RPMI7951 (cell line): ENCODE measurements at places on chromosomes 11 and 22. TPM values are rescaled to one million over a fixed set of nuclear protein-coding genes. Genes with fewer than 3 reads are reported as not detected.

Gene CD3D
- total RNA-seq, result not detected in 2 replicates

Gene OR52I2
- not detected in 2 replicates for total RNA-seq

Gene OR52N4
- total RNA-seq, result not detected in 2 replicates

Gene DUSP8
- total RNA-seq, result 0.10 and 0.24 TPM in 2 replicates

Gene RIN1
- 28.0 and 38.8 TPM in 2 replicates for total RNA-seq

Gene PGA5
- not detected in 2 replicates for total RNA-seq

Gene RASD2
- total RNA-seq, result 0.10 and 0.24 TPM in 2 replicates

Gene HBB
- total RNA-seq, result not detected in 2 replicates

Gene CRYBA4
- total RNA-seq, result not detected in 2 replicates

Gene PDGFB
- 1.2 and 1.7 TPM in 2 replicates for total RNA-seq

Gene CALCA
- total RNA-seq, result not detected in 2 replicates
